ENCODE measurements at places on chromosomes 12 and 14. TPM values are rescaled to one million over a fixed set of nuclear protein-coding genes. Genes with fewer than 3 reads are reported as not detected.
A peak's percentile ranks its signal among the peaks of the same experiment; 100 is the strongest.

- H3K27ac ChIP-seq, result no peak overlapping the region
- no peak overlapping the region for H3K4me3 ChIP-seq
- no peaks in the 10 kb centered on the region for H3K36me3 ChIP-seq
- no peak for DNase-seq
- no peaks in the 10 kb centered on the region for H3K27me3 ChIP-seq
Observed at GRCh38 chr12:8819666-8819980, 2.8 kb upstream of the A2ML1 start.

The PRMT5 gene
- 69.0 TPM for polyA plus RNA-seq

The JPH4 gene
- polyA plus RNA-seq, result 1.5 TPM

The DCAF4 gene
- 12.1 TPM for polyA plus RNA-seq

DNA sequence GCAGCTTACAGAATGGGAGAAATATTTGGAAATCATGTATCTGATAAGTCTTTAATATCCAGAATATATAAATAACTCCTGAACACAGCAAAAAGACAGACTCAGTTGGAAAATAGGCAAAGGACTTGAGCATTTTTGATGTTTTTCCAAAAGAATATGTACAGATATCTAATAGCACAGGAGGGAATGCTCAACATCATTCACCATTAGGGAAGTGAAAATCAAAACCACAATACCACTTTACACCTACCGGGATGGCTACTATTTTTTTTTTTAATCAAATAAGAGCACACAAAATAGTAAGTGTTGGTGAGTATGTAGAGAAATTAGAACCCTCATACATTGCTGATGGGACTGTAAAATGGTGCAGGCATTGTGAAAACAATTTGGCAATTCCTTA, 75.6 kb downstream of the ANO6 start:
- no peaks in the 10 kb centered on the region for H3K4me1 ChIP-seq
- no peaks in the 10 kb centered on the region for H3K27me3 ChIP-seq
- DNase-seq, result no peak
- H3K4me3 ChIP-seq, result no peak overlapping the region

DNA sequence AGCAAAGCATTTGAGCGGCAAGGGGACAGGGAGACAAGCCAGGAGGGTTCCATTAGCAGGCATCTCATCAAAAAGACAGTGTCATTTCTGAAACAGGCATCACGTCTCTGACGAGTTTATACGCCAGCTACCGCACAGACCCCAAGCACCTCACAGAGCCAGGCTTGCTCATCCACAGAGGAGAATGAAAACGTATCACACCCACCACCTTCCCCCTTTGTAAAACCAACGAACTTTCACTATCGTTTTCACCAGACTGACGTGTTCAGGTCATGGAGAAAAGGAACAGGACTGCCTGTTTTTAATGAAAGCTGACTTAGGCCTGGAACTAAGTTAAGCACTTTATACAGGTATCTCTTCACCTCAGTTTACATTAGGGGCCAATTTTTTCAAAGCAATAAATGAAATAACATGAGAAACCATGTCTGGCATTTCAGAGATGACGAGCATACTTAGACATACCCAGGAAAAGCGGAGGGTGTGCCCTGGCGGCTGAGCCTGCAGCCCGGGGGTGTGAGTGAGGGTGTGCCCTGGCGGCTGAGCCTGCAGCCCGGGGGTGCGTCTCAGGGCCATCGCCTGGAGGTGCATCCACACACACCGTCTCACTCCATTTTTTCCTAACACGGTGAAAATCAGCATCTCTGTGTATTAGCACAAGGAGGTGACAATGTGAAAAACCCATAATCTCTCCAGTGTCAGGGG, 41.9 kb downstream of the STX2 start:
- H3K4me3 ChIP-seq, result no peak overlapping the region
- H3K36me3 ChIP-seq, result peaks cover 65% of the 10 kb centered on the region
- no peaks in the 10 kb centered on the region for H3K4me1 ChIP-seq
- H3K27me3 ChIP-seq, result no peaks in the 10 kb centered on the region

- H3K27ac ChIP-seq, result peak overlapping the region; percentile 94
- peak overlapping the region; percentile 85 for H3K4me3 ChIP-seq
- peaks cover 29% of the 10 kb centered on the region for H3K27me3 ChIP-seq
- peaks cover 15% of the 10 kb centered on the region for H3K4me1 ChIP-seq
Observed at GRCh38 chr14:60721326-60722106, 2.6 kb downstream of the SIX4 start.

GRCh38 chr12:116320791-116321217, 43.3 kb upstream of the MED13L start:
- peak; percentile 90 for DNase-seq
- H3K27me3 ChIP-seq, result no peaks in the 10 kb centered on the region
- peaks cover 34% of the 10 kb centered on the region for H3K4me1 ChIP-seq
- no peak overlapping the region for H3K4me3 ChIP-seq

DNA sequence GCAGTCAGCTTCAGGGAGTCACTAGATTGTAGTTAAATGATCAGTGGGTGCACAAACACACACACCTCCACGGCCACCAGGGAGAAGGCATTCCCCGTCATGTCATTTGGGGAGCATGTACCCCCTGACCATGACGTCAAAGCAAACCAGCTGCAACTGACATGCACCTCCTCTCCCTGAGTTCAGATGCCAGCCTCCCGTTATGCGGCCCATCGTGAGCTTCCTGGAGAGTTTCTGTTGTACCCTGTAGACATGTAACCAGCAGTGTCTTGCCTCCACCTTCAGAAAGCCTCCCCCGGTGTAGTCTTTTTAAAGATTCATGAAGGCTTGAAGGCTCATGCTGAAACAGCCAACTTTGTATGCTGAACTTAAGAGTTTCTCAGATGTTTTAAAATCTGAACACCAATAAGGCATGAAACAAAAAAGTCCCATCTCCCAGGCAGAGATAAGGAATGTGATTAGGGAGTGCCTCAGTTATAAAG, 54.8 kb downstream of the FNTB start:
- H3K27ac ChIP-seq, result no peak overlapping the region
- DNase-seq, result no peak
- peaks cover 46% of the 10 kb centered on the region for H3K36me3 ChIP-seq
- no peaks in the 10 kb centered on the region for H3K27me3 ChIP-seq
- no peak overlapping the region for H3K4me3 ChIP-seq
- H3K4me1 ChIP-seq, result no peaks in the 10 kb centered on the region

DNA sequence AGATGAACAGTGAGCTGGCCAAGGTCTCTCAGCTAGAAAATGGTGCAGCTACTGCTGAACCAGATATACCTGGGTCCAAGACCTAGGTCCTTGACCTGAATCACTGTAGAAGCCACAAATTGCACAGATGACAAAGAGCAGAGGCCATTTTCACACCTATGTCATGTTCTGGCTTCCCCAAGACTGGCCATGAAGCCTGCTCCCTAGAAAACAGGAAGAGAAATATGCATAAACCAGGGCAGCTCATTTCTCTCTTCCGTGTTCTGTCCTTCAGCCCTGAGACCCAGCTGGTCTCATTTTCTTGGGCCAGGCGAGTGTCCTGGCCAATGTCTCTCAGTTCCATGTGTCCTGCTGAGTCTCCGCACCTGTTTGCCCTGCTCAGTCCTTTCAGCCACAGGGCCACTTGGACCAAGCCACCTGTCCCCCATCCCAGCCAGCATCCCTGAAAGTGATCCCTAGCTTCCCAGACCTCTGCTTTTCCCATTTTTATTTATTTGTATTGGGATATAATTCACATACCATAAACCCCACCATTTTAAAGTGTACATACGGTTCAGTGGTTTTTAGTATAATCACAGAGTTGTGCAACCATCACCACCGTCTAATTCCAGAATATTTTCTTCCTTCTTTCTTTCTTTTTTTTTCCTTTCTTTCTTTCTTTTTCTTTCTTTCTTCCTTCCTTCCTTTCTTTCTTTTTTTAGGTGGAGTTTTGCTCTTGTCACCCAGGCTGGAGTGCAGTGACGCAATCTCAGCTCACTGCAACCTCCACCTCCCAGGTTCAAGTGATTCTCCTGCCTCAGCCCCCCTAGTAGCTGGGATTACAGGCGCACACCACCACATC, 27.0 kb downstream of the P2RX7 start:
- no peaks in the 10 kb centered on the region for H3K4me1 ChIP-seq
- no peaks in the 10 kb centered on the region for H3K27me3 ChIP-seq
- no peaks in the 10 kb centered on the region for H3K36me3 ChIP-seq
- H3K27ac ChIP-seq, result no peak overlapping the region

GRCh38 chr14:80606347-80606772, 335.2 kb downstream of the CEP128 start:
- H3K27me3 ChIP-seq, result no peaks in the 10 kb centered on the region
- no peak overlapping the region for H3K4me3 ChIP-seq
- no peaks in the 10 kb centered on the region for H3K4me1 ChIP-seq

DNA sequence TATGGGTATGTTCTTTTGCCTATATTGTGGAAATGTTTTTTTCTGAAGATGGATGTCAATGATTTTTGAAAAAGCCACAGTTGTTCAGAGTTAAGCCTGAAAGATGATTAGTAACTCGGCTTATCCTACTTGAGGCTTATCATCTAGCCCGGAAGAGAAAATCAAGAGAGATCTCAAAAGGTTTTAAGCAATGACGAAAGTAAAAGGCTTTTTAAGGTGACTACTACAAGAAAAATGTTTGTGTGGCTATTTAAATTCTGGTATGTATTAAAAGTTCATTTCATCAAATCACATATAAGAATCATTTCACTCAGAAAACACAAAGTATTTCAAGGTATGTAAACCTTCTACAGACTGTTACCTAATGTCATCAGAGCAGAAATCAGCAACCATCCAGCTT, 40.2 kb downstream of the HEATR5A start:
- peaks cover 16% of the 10 kb centered on the region for H3K36me3 ChIP-seq
- DNase-seq, result no peak
- H3K27me3 ChIP-seq, result no peaks in the 10 kb centered on the region
- no peak overlapping the region for H3K27ac ChIP-seq

GRCh38 chr14:72636871-72637270, 257.0 kb downstream of the DPF3 start:
- peaks cover 4% of the 10 kb centered on the region for H3K27me3 ChIP-seq
- no peaks in the 10 kb centered on the region for H3K4me1 ChIP-seq
- H3K27ac ChIP-seq, result no peak overlapping the region
- no peak for DNase-seq
- H3K36me3 ChIP-seq, result no peaks in the 10 kb centered on the region

GRCh38 chr12:100383586-100384558, 27.0 kb downstream of the SLC17A8 start:
- H3K27ac ChIP-seq, result no peak overlapping the region
- H3K4me1 ChIP-seq, result no peaks in the 10 kb centered on the region
- no peaks in the 10 kb centered on the region for H3K27me3 ChIP-seq

- no peaks in the 10 kb centered on the region for H3K36me3 ChIP-seq
- no peaks in the 10 kb centered on the region for H3K27me3 ChIP-seq
- DNase-seq, result no peak
- no peak overlapping the region for H3K4me3 ChIP-seq
Observed at GRCh38 chr12:92255741-92256140, 110.1 kb upstream of the BTG1 start.

The TPH2 gene
- polyA plus RNA-seq, result 0.14 TPM

DNA sequence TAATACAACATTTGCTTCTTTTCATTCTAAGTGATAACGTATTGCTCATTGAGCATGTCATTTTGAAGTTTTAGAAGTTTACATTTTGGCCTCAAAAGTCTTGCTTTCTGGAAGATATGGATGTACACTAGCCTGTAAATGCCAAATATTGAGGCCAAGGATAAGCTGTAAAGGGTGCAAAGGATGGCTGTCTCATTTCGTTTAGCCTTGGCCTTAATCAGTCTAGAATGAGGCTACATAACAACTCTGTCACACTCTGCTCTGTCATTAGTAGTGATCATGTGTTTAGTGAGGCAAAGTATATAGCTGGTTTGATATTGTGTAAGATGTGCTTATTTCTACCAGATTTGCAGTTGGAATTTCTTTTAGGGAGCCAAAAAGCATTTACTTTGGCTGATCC, 344.5 kb downstream of the TMTC2 start:
- no peaks in the 10 kb centered on the region for H3K36me3 ChIP-seq
- no peaks in the 10 kb centered on the region for H3K27me3 ChIP-seq
- no peaks in the 10 kb centered on the region for H3K4me1 ChIP-seq

DNA sequence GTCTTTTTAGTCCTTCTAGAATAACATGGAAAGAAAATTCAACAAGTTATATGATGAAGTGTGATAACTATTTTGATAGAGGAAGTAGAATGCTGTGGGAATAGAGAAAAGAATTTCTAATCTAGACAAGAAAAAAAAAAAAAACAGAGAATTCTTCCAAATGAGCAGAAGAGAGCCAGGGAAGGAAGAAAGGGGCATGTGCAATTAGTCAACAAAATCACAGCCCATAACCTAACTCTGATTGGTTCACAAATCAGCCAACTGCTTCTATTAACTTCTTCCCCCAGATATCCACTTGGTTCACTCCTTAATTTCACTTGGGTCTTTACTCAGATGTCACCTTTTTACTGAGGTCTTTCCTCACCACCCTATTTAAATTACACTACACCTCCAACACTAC, 69.5 kb downstream of the BTG1 start:
- no peaks in the 10 kb centered on the region for H3K27me3 ChIP-seq
- no peak for DNase-seq
- no peaks in the 10 kb centered on the region for H3K36me3 ChIP-seq

GRCh38 chr14:23605931-23606585, 27.5 kb upstream of the JPH4 start:
- no peaks in the 10 kb centered on the region for H3K4me1 ChIP-seq
- no peak overlapping the region for H3K4me3 ChIP-seq
- DNase-seq, result no peak
- no peaks in the 10 kb centered on the region for H3K36me3 ChIP-seq
- H3K27me3 ChIP-seq, result peaks cover 2% of the 10 kb centered on the region

DNA sequence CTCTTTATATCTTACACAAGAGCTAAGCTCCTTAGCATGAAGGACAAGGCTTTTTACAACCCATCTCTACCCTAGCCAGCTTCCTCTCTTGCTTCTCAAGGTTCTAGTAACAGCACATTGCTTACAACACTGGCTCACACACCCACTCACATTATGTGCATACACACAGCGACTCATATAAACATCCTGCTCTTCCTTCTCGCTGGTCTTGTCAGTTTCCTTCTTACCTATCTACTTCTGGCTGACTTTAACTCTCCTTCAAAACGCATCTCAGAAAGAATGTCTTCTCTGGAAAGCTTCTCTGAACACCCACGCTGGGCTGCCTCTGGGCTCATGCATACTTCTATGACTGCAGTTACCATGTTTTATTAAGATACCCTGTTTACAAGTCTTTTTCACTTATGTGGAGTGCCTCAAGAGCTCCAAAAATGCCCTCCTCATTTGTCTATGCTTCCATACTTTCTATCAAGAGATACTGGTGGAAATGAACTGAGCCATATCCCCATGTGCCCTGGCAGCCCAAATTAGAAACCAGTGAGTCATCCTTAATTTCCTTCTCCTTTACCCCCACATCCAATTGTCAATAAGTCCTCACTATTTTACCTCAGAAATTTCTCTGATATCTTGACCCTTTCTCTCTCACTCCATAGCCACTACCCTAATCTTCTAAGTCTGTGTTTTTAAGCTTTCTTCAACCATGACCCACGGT, 126.9 kb upstream of the KRAS start:
- H3K36me3 ChIP-seq, result no peaks in the 10 kb centered on the region
- peaks cover 8% of the 10 kb centered on the region for H3K4me1 ChIP-seq
- H3K4me3 ChIP-seq, result no peak overlapping the region

GRCh38 chr14:80587096-80587724, 354.3 kb downstream of the CEP128 start:
- no peak overlapping the region for H3K4me3 ChIP-seq
- DNase-seq, result peak; percentile 24
- no peaks in the 10 kb centered on the region for H3K36me3 ChIP-seq
- no peaks in the 10 kb centered on the region for H3K4me1 ChIP-seq
- no peak overlapping the region for H3K27ac ChIP-seq
- H3K27me3 ChIP-seq, result no peaks in the 10 kb centered on the region

GRCh38 chr12:12171991-12172511, 94.8 kb downstream of the LRP6 start:
- peak; percentile 19 for DNase-seq
- H3K4me3 ChIP-seq, result no peak overlapping the region
- no peak overlapping the region for H3K27ac ChIP-seq
- H3K36me3 ChIP-seq, result peaks cover 2% of the 10 kb centered on the region
- H3K27me3 ChIP-seq, result no peaks in the 10 kb centered on the region
- H3K4me1 ChIP-seq, result no peaks in the 10 kb centered on the region
